ENCODE measurements at places on chromosomes 7 and 10.

GRCh38 chr7:22688084-22688483, 38.9 kb upstream of the IL6 start:
- DNase-seq, result no peak

GRCh38 chr7:158324397-158325360, 262.9 kb downstream of the PTPRN2 start:
- DNase-seq, result no peak

GRCh38 chr10:111316722-111317212, 239.9 kb downstream of the ADRA2A start:
- DNase-seq, result no peak

DNA sequence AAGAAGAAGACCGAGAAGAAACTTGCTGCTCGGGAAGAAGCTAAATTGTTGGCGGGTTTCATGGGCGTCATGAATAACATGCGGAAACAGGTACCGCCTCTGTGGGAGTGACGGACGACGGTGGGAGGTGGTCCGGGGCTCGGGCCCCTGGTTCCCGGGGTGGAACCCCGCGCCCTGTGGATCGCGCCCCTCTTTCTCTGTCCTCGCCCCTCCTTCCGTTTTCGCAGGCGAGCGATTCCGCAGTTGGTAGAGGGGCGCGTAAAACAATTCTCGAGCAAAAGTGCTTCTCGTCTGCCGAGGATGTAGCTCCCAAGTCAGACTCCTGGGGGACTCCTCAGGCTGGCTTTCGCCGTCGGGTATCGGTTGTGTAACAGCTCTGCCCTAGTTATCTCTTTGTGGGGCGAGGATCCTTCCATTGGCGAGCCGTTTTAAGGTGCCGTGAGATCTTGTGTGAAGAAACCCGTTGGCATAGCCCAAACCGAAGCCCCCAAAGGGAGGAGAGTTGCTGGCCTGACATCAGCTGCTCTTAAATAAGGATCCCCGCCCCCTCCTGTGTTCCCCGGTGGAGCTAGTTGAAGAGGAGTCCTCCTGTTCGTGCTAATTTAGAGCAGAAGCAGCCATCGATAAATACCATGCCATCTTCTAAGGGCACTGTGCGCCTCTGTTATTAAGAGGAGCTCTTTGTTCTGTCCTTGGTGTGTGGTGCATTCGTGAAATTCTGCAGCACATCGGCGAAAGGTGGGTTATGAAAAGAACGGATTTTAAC, 655 bp downstream of the KLHL7 start:
- DNase-seq, result peak; percentile 17

GRCh38 chr10:68224810-68225209, 7.1 kb downstream of the ATOH7 start:
- no peak for DNase-seq

- DNase-seq, result no peak
These were observed 70.9 kb downstream of the GCC1 start for GRCh38 chr7:127514499-127514898.

- DNase-seq, result no peak
These were observed 86.2 kb upstream of the DYNC1I1 start for GRCh38 chr7:95686109-95686508.

GRCh38 chr10:132463333-132464255, 66.6 kb downstream of the PWWP2B start:
- no peak for DNase-seq

DNA sequence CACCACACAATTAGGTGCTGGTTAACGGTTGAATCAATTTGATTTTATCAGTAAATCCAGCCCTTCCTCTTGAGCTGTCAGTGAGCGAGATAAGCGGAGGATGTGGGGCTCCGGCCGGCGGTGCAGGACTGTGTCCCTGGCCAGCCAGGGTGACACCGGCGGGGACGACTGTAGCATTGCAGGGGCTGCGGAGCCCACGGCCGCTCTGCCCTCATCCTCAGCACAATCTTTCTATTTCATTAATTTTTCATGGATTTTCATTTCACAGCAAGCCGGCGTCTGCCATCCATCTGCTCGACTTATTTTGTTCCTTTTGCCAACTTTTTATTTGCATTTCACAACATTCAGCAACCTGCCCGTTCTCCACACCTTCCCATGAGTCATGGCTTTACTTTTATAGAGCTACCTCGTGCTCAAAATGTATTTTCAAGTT, 4.7 kb downstream of the ADARB2 start:
- no peak for DNase-seq

- no peak for DNase-seq
These were observed 24.9 kb downstream of the CYP2W1 start for GRCh38 chr7:1007901-1008300.

DNA sequence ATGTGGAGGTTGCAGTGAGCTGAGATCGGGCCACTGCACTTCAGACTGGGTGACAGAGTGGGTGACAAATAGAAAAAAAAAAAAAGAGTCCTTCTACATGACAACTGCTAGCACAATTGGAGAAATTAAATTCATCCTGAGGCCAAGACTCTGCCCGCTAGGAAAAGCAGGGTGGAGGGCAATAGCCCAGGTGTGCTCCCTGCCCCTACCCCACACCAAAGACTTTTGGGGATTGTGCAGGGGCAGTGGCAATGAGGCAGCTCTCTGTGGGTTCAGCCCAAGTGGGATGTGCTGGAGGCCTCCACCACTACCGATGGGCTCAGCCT, 61.3 kb downstream of the TMEM209 start:
- DNase-seq, result no peak

DNA sequence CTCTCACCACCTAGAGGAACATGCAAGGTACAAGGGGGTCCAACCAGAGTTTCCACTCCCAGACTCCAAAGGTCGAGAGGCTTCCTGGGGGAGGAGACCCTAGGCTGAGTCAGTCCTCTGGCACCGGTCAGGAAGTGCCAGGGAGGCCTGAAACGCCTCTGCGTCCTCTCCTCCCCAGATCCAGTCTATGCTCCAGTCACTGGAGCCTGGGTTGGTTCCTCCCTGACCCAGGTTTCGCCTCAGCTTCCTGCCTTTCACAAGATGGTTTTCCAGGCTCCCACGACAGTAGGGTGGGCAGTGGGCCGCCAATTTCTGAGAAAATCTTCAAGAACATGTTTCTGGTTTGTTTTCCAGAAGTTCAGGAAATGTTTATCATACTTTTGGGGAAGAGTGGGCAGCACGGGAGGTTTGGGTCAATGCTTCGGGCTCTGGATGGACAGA, 30.0 kb downstream of the DUSP5 start:
- no peak for DNase-seq

DNA sequence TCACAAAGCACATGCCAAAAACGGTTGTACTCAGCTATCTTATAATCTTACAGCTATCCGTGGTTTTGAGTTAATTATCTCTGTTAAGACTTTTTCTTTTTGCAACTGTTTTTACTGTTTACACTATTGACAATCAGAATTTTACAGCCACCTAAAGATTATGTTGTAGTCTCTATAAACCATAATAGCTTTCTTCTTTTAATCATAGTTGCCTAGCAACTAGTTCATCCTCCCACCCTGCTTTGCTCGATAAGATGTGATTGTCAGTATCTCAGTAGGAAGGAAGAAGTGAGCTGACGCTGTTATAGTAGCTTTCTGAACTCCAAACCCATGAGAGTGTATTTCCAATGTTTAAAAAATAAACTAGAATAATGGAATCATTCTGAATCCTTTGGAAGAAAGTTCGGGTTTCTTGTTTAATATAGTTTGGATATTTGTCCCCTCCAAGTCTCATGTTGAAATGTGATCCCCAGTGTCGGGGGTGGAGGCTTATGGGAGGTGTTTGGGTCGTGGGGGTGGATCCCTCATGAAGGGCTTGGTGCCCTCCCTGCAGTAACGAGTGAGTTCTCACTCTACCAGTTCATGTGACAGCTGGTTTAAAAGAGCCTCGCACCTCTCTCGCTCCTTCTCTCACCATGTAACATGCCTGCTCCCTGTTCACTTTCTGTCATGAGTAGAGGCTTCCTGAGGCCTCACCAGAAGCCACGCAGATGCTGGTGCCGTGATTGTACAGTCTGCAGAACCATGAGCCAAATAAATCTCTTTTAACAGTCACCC, 68.1 kb downstream of the SVOPL start:
- no peak for DNase-seq

- DNase-seq, result no peak
These were observed 33.4 kb downstream of the CCDC6 start for GRCh38 chr10:59872892-59873463.

DNA sequence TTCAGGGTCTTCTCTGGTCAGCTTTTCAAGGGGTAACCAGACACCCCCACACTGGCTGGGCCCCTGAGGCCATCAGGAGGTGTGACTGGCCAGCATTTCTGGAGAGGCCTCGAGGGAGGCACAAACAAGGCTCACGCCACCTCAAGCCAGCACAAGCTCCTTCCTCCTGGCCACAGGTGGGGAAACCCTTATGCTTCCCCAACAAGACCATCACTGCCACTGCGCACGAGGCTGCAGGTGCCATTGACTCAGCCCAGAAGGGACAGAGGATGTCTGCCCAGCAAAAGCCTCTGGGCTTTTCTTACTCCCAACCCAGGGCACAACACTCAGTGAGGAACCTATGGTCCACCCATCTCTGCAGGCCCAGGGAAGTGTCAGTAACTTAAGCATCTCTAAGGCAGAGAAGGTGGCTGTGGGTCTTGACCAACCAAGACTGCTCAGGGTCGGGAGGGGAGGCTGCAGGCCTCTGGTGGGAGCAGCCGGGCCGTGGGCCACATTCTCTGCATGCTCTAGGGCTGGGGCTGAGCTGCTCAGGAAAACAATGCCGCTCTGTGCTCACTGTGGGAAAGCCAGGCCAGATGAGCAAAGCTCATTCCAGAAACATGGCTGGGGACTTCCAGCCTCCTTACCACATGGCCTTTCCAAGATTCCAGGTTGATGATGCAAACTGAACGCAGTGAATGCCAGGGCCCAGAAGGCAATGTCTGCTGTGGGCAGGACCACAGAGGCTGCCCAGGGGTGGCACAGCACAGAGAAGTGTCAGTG, 24.2 kb upstream of the RASSF4 start:
- DNase-seq, result no peak

GRCh38 chr7:142168746-142169145, 57.2 kb downstream of the MGAM2 start:
- DNase-seq, result no peak

DNA sequence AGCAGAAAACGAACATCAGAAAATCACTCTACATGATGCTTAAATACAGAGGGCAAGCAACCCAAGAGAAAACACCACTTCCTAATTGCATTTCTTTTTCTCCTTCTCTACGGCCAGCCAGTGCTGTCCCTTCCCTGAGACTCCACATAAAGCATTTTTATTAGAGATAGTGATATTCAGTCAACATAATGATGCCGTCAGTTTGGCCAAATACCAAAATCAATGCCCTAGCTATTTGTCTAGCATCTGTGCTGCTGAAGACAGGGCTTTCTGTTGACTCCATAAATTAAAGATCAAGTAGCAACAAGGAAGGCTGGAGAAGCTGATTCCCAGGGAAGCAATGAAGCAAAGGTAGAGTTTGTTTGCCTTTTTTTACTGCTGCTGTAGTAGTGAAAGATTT, 1024.9 kb downstream of the REEP3 start:
- no peak for DNase-seq

GRCh38 chr10:4740471-4740870, 85.5 kb upstream of the AKR1E2 start:
- no peak for DNase-seq

- DNase-seq, result no peak
These were observed 535.8 kb downstream of the PTPRN2 start for GRCh38 chr7:158051776-158052175.

GRCh38 chr7:115340828-115341227, 418.9 kb downstream of the MDFIC start:
- no peak for DNase-seq

- DNase-seq, result no peak
These were observed 60.2 kb downstream of the VCL start for GRCh38 chr10:74058071-74058470.

DNA sequence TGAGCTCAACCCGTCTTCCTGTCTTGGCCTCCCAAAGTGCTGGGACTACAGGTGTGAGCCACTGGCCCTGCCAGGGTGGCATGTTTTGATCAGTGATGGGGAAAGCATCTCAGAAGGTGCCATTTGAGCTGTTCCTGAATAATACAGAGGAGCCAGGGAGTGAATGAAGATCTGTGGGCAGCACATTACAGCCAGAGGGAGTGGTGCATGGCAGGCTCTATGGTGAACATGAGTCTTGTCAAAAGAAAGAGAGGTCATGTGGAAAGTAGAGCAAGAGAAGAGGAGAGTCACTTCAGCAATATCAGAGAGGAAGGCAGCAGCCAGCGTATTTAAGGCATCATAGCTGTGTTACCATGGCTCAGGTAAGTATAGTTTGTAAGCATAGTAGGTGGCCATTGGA, 275.7 kb upstream of the LRGUK start:
- DNase-seq, result no peak

DNA sequence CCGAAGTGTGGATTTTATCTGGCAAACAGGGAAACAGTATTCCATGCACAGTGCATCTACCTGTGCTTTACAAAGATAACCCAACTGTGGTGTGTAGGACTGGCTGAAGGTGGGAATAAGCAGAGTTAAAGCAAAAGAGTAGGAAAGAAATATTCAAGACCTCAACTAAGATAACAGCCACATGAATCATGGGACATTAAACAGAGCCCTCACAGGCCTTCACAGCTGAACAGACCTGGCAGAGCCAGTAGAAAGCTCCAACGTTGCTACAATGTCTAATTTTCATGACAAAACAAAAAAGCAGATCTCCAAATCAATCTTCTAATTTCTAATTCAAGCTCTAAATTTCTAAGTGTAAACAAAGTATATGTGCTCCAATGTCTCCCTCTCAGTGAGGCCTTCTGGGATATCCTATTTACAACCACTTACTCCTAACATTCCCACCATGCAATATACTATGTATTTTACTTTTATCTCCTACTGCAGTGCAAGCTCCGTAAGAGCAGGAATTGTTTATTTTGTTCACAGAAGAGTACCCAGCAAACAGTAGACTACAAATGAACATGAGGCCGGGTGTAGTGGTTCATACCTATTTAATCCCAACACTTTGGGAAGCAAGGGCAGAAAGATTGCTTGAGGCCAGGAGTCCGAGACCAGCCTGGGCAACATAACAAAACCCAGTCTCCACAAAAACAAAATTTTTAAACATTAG, 63.5 kb downstream of the UBE2H start:
- DNase-seq, result no peak

DNA sequence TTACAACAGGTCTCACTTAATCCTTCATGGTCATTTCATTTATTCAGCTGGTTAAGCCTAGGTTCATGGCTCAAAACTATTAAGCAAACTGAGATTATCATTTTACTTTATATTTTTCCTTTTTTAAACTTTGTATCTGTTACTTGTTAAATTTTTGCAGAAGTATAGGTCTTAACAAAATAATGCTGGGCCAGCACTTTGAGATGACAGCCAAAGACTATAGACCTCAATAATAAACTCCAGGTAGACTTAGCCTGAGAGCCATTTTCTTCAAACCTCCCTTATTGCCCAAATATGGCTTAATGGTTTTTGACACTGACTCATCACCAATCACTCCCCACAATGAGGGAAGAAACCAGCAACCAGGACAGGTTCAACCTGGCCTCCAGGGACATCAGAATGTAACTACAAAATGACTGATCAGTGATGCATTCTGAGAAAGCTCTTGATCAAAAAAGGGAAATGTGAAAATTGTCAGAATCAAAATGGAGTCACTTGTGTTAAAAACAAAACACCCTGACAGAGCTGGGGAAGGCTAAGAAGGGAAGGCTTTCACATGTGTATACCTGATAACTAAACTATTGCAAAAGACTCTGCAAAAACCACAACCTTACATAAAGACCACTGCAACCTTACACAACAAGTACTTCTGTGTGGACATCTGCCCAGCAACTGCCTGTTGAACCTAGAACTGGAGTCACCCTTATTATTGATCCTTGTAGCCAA, 2.1 kb upstream of the CCDC126 start:
- DNase-seq, result no peak

- DNase-seq, result no peak
These were observed 313.1 kb upstream of the DGKB start for GRCh38 chr7:15215616-15216015.

GRCh38 chr7:93219868-93220267, 6.4 kb downstream of the HEPACAM2 start:
- no peak for DNase-seq
